ENCODE measurements at places on chromosomes 16 and 17.

DNA sequence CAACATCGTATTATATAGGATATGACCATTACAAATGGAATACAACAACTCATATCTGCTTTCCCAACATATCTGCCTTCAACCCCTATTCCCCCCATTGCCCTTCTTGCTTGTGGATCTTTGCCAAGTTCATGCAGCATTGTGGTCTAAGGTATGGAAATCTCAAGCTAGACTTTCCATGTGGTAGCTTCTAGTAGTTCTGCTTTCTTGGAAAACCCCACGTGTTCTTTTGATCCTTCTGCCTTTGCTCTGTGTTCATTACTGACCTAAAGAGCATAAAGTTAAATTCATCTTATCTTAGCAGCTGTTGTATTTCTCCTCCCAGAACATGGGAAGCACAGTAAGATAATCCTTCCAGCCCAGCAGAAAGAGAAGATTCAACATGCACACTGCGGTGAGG lies 202.0 kb upstream of the SALL1 start:
- no peak for DNase-seq

DNA sequence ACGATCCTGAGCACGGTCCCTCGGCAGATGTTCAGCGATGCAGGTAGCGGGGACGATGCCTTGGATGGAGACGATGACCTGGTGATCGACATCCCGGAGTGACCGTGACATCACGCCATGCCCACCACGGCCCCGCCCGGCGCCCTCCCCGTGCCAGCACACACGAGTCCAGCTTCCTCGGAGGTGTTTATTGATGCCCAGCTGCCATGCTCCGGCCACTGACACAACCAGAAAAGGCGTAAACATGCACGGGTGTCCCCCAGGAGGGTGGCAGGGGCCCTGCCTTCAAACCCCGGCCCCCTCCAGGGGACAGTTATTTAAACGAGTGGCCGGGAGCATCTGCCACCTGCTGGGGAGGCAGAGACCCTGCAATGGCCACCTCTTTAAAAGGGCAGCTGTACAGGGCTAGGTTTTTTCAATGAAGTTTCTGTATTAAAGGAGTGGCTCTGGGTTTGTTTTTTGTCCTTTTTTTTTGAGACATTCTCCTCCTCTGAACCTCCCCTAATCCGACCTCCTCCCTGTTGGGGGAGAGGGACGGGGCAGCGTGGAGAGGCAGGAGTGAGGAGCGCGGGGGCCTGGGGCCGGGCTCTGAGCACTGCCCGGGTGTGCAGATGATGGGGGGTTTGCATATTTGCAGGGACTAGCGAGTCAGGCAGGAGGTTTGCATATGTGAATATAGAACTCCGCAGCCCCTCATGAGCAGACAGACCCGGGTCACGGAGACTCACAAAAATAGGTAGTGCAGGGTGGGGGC lies 5.3 kb downstream of the DOC2A start:
- DNase-seq, result no peak

GRCh38 chr17:6811510-6811909 lies 20.0 kb downstream of the TEKT1 start:
- DNase-seq, result no peak

DNA sequence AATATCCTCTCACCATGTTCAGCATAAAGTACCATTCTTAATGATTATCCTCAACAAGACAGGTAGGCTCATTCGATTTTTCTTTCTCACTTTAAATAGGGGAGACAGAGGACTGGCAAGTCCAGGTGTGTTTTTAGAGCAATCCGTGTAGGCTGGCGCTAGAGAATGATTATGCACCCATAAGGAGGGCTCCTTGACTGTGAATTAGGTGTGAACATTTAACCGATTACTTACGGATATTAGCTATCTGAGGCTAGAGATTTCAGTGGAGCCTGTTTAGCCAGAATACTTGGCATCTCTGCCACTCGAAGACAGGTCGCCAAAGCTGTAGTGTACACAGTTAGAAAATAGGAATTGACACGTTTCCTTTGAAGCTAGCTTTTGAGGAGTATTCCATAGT lies 1.9 kb downstream of the SEC14L1 start:
- DNase-seq, result no peak

DNA sequence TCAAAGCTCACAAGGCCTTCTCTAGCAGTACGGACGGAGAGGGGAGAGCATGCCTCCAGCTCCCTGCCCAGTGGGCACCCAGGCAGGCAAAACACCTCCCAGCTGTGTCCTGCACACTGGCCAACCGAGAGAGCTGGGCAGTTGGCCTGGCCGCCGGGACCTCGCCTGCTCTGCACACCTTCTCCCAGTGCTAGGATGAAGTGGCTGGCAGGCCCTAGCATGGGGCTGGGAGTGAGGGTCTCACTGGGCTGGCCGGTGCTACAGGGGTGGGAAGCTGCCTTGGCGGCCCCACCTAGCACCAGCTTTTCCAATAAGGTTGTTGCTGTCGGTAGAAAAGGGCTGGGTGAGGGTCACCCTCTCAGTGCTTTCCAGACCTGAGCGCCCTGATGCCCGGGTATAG lies 60.2 kb downstream of the SDK2 start:
- DNase-seq, result no peak

DNA sequence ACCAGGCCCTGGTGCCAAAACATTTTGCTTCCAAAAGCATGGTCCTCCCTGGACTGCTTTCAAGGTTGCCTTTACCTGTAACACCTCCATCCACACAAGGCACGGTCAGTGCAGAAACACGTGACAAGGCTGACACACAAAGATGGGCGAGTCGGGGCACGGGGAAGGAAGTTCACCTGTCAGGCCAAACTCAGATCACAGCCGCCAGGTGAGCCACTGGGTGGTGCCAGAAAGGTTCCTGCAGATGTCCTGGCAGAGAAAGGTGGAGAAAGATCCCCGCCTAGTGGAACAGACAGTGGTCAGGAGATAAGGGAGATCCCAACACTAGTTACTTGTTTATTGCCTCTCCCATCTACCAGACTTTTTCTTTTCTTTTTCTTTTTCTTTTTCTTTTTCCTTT lies 155.3 kb downstream of the AIPL1 start:
- no peak for DNase-seq

GRCh38 chr17:56009795-56010651 lies 143.3 kb upstream of the ANKFN1 start:
- no peak for DNase-seq

- no peak for DNase-seq
Measured at GRCh38 chr17:14341866-14342265, 41.0 kb downstream of the HS3ST3B1 start.

- peak; percentile 69 for DNase-seq
Measured at GRCh38 chr16:31177136-31177535, 2.8 kb upstream of the FUS start.

GRCh38 chr17:32741381-32741780 lies 135.5 kb downstream of the MYO1D start:
- DNase-seq, result no peak

- no peak for DNase-seq
Measured at GRCh38 chr17:2478458-2478857, 33.2 kb downstream of the METTL16 start.

DNA sequence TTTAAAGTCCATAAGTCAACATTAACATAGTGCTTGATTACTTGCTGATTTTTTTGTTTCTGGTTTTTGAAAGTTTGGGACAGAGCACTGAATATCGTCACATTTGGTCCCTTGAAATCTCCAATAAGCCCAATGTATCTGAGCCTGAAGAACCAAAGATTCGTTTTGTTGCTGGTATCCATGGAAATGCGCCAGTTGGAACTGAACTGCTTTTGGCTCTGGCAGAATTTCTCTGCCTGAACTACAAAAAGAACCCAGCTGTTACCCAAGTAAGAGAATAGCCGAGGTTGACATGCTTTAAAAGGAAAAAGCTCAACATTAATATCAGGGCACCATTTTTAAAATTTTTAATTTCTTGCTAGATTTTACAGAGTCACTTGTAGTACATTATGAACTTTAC lies 27.7 kb upstream of the GOSR1 start:
- no peak for DNase-seq

DNA sequence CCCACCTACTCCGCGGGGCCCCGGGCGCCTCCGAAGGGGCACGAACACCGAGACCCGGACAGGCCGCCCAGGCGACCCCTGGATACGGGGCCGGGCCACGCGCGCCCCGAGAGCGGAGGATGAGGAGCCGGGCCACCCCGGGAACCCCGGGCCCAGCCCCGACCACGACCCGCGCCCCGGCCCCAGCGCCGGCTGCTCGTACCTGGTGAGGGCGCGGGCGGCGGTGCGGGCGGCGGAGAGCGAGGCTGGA lies 192 bp downstream of the FASN start:
- no peak for DNase-seq

DNA sequence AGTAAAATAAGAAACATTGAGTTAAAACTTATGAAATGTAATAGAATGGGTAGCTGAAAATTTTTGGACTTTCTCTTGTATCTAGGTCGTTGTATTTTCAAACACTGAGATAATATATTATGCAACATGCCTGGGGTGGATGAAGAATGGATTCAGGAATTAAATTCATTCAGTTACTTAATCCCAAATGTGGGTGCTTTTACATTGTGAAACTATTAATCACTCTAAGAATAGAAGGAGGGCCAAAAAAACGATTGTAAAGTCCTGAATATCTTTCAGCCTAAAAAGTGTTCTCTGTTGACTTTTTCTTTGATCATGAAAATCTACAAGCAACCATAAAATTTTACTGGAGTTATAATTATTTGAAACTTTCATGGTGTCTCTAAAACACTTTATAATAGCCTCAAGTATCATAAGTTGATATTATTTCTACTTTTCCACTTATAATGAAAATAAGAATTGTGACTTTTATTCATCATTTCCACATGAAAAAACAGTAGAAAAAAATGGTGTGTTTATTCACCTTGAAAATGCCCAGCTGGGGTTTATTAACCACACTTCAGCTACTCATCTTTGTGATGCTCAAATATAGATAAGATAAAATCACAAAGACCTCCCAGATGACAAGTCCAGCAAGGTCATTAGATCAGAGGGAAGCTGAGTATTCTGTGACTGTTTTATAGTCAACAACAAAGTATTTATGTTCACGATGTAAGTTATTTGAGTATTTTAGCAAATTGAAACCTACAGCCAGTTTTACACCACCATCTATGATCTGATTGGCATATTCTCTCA lies 619.9 kb upstream of the SOX9 start:
- no peak for DNase-seq

DNA sequence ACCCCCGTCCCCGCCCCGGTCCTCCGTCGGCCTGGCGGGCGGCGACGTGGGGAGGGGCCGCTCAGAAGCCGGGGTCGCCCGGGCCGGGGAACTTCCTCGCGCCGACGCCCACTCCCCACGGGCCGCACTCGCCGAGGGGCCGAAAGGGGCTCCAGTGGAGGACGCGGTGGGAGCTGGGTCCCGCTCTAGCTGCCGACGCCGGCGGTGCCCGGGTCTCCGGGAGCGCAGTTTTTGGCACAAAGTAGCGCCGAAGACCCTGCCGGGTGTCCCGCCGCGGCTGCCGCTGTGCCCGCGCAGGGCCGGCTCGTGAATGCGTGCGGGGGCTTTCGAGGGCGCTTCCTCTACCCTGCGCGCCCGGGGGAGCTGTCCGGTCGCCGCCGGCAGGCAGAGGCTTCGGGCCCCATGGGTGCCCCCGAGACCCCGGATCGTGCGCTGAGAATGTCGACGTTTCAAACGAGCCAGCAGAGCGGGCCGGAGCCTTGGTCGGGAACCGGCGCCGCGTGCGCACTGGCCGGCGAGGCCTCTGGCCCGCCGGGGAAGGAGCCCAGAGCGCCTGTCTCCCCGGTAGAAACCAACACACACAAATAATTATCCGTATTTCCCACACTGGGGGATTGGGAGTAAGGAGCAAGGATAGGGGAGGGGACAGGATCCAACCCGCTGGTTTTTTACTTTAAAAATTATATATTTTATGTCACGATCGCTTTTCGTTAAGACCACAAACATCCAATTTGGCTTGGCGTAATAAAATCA lies 46.6 kb upstream of the SLC38A10 start:
- no peak for DNase-seq

DNA sequence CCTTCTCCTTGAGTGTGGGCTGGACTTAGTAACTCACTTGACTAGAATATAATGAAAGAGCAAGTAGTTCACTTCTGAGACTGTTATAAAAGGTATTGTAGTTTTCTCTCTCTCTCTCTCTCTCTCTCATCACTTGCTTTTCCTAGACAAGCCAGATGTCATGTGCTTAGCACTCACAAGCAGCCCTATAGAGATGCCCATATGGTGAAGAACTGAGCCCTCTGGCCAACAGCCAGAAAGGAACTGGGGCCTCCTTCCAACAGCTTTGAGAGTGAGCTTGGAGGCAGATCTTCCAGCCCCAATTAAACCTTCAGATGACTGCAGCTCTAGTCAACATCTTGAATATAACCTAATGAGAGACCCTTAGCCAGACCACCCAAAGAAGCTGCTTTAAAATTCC lies 440.5 kb downstream of the GRIN2A start:
- DNase-seq, result no peak

DNA sequence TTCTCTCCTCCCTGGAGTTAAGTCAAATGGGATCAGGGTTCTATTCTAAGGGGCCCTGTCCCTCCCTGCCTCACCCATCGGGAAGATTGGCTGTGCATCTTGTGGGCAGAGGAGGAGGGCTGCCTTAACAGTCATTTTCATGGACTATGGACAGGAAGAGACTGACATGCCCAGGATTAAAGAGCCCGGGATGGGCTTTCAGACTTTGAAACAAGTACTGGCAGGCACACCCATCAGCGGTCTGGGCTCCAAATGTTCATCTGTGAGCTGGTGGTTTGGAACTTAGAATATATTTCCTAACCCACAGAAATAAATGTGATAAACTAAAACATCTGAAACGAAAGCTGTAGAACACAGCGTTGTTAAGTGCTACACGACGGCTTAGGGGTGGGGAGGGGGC lies 6.5 kb downstream of the SLC6A4 start:
- DNase-seq, result no peak

DNA sequence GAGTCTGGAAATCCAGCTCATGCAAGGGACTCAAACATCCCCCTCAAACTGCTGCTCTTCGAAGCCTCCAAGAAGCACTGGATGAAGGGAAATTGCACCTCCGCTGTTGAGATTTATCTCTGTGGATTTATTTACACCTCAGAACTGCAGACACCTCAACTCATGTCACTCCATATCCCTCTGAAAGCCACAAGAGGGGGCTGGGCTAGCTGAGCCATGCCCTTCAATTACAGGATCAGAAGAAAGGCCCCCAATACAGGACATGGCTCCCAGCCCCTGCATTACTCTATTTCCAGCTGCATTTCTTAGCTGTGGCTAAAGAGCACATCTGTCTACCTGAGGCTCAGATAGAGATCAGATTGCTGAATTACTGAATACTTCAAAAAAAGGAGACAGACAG lies 103.1 kb upstream of the DYNLRB2 start:
- DNase-seq, result no peak

All from naive thymus-derived CD8-positive, alpha-beta T cell (primary cell).